ENCODE measurements at places on chromosomes 5 and 9. TPM values are rescaled to one million over a fixed set of nuclear protein-coding genes. Genes with fewer than 3 reads are reported as not detected.

Gene NRG2
- 0.43 TPM for total RNA-seq

Gene PCDHGA11
- 2.6 TPM for total RNA-seq

Gene OR1Q1
- total RNA-seq, result not detected

Gene NTNG2
- total RNA-seq, result not detected

Gene EQTN
- not detected for total RNA-seq

Gene IL5
- not detected for total RNA-seq

Gene RAB3C
- not detected for total RNA-seq

Gene PDZD2
- 1.8 TPM for total RNA-seq

Gene PTRH1
- total RNA-seq, result 47.4 TPM

Gene IFNA2
- total RNA-seq, result not detected

Gene SAXO1
- not detected for total RNA-seq

Gene SPOCK1
- total RNA-seq, result 31.4 TPM

Gene SPINK13
- 0.58 TPM for total RNA-seq

GRCh38 chr5:72369301-72369700, 49.1 kb downstream of the PTCD2 start:
- DNase-seq, result no peak

- no peak for DNase-seq
Observed at GRCh38 chr5:96752341-96753016, 55.3 kb downstream of the ERAP1 start.

- DNase-seq, result peak; percentile 71
Observed at GRCh38 chr5:152632360-152632759, 227.3 kb upstream of the NMUR2 start.

- DNase-seq, result no peak
Observed at GRCh38 chr9:81855538-81855937, 72.7 kb upstream of the SPATA31D4 start.

GRCh38 chr5:81207009-81207408, 26.1 kb upstream of the CKMT2 start:
- DNase-seq, result no peak

DNA sequence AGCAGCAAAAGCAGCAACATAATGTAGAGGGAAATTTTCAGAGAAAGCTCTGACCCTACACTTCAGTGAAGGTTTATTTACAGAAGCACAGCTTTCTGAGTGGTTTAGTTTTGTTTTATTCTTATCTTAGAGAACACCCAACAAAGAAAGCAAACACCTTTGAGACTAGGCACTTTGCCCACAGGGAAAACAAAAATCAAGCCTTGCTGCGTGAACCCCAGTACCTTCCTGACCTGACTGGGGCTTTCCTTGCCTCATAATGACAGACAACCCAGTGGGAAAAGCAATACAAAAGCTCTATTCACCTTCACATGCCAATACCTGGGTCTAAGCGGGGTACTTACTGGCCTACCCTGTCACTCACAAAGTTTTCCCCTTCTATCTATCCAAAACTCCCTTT, 189.8 kb downstream of the HINT1 start:
- no peak for DNase-seq

DNA sequence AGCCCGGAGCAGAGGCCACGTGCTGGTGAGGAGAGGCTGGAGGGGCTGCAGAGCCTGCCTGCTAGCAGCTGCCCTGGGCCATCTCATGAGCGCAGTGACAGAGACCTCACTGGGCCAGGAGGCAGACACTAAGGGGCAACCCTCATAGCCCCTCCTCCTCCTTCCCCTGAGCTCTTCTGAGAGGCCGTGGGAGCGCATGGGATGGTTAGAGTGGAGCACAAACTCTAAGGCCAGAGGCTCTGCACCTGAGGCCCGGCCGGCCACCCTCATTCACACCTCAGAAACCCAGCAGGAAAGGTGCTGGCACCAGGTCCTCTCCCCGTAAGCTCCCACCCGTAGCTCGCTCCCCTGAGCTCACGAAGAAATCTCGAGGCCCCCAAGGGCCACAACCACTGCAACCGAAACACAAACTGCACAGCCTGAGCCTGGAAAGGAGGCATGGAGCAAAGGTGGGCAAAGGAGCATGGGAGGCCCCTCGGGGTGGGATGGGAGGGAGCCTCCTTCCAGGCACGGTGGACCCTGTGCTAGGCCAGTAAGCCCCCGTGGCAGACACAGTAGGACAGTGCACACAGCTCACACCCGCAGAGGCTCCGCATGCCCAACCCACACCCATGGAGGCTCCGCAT, 17.7 kb downstream of the CAMSAP1 start:
- DNase-seq, result no peak

GRCh38 chr9:131422241-131422792, 28.4 kb downstream of the PRRC2B start:
- peak; percentile 56 for DNase-seq

GRCh38 chr5:98069876-98070512, 703.5 kb upstream of the RGMB start:
- no peak for DNase-seq

DNA sequence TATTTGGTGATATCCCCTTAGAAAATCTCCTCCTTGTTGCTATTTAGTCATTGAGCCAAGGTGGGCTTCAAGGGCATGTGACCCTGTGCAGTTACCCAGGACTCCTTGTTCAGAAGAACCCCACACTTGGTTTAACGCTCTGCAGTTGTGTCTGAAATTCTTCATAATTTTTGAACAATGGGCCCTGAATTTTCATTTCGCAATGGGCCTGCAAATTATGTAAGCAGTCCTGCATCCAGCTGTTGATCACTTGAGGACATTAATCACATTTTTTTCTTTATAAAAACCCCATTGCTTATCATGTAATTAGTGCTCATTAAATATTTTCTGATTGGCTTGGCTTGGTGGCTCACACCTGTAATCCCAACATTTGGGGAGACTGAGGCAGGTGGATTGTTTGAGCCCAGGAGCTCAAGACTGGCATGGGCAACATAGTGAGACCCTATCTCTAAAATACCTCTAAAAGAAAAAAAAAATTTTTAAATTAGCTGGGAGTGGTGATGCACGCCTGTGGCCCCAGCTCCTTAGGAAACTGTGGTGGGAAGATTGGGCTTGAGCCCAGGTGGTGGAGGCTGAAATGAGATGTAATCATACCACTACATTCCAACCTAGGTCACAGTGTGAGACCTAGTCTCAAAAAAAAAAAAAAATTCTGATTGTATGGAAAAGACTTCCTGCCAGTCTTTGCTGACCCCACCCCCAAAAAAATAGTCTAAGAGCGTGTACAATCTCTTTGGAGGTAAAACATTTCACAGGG, 194.2 kb upstream of the HAPLN1 start:
- DNase-seq, result no peak

DNA sequence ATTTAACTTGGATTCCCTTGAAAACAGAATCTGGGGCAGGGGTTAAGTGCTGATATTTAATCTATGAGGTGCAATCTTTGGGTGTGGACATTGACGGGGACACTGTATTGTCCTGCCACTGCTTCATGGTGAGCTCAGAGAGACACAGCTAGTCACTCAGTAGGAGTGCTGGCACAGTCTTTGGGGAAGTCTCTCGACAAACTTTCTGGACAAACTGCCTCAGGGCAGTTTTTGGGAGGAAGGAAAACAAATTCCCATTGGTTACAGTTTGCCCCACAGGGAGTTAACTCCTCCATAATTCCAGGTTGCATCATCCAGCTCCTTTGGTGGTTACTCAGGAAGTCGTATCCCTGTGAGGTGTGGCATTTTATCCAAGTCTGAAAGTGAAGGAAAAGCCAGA, 17.9 kb downstream of the HNRNPK start:
- no peak for DNase-seq

GRCh38 chr9:4935001-4935672, 49.9 kb upstream of the JAK2 start:
- no peak for DNase-seq

GRCh38 chr9:33823801-33824200, 6.8 kb downstream of the UBE2R2 start:
- no peak for DNase-seq

DNA sequence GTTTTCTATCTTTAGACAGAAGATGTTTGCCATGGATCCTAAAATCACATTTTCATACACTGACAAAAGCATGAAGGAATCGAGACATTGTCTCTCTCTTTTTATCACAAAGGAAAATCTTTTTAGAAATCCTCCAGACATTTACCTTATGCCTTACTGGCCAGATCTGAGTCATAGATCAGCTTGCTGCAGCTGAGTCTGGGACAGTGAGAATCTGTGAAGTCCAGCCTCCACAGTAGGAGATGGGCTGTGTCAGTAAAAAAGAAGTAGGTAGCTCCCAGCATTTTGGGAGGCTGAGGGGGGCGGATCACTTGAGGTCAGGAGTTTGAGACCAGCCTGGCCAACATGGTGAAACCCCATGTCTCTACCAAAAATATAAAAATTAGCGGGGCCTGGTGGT, 333.4 kb upstream of the ZNF462 start:
- DNase-seq, result no peak

DNA sequence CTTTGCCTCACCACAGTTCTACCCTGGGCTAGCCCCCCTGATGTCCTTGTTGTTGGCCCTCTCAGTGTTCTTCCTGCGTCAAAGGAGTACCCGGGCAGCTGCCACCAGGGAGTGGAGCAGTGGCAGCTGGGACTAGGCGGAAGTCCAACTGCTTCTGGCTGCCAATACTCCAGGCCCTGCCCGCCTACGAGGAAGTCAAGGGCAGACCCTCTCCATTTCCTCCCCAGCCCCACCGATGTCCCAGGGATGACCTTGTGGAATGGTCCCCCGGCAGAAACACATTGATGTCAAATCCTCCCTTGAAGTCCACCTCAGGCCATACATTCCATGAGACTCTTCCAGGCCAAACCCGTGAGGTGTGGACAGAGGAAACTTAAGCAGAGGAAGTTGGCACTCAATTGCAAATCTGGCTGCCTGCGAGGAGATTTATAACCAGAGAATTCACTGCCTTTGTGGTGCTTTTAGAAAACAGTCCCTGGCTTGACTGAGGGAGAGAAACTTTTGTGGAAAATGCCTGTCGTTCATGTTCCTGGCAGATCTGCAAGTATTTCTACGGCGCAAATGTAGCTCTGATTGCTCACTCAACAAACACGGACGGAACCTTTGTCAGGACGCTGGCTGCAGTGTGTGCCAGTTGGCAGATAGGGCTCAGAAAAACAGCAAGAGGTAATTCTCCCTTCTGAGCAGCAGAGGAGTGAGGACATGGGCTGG, 339.7 kb downstream of the RAB3C start:
- DNase-seq, result no peak

DNA sequence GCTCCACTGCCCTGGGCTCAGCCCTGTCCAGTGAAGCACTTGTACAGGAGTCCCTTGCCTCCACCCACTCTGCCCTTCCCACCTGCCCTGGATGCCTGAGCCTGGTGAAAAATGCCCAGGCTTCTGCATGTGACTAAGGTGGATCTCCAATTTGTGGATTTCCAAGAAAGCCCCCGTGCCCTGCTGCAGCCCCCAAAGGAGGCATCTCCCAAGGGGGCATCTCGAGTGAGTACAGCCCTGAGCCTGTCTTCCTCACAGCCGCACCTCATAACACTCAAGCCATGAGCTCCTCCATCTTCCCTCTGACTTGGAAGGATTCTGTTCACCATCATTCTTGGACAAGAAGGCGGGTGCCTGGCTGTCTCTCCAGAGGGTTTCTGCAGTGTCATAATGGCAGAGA, 158.0 kb upstream of the PPP1R26 start:
- no peak for DNase-seq

GRCh38 chr5:66881480-66882161, 285.4 kb downstream of the MAST4 start:
- DNase-seq, result no peak

DNA sequence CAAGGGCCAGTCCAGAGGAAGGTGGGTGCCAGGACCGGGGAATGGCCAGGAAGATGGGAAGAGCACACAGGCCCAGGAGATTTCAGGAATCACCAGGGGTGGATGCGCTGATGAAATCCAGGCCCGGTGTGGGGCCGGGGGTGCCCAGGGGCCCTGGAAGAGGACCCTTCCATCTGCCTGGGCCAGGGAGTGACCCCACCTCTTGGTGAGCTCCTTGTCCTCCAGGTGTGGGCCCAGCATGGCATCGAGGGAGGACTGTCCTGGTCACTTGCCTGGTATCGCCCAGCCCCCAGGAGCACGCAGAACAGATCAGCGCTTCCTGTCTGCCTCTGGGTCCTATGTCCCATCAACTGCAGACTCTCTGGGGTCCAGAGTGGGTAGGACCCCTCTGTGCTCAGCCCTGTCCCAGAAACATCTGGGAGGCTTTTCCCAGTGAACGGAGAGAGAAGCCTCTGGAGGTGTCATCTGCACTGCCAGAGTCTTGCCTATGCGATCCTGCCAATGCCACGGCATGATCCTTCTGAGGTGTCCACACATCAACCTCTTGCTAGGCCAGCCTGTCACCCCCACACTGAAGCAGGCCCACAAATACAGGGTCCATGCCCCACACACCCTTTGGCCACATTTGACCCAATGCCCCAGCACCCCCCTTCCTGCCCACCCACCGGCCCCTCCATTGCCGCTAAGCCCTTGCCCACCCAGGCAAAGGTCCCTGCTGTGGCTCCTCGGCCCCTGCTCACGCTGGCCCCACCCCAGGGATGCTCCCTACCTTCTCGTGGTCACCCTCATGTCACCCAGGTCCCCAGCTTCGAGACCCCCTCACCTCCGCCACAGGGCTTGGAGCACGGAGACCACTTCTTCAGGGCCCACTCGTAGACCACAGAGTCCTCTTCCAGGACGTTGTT, 67.2 kb downstream of the ZNF354C start:
- DNase-seq, result no peak

DNA sequence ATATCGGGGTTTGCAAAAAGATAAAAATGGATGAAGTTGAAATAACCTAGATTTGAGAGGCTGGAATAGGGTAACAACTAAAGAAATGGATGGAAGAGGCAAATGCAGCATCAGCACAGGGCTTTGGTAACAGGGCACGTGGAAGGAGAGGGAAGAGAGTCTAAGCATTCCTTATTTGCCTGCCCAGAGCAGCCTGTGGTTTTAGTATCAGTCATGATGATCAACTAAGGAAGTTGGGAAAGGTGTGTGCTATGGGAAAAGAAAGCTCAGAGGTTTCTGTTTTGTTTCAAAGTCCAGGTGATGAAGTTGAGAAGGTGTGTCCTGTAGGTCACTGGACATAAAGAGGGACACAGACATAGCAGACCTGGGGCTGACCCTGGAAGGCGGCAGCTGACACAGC, 28.8 kb downstream of the GAS1 start:
- DNase-seq, result no peak

GRCh38 chr5:51622161-51622790, 239.0 kb downstream of the ISL1 start:
- no peak for DNase-seq

GRCh38 chr5:34941936-34942335, 12.6 kb downstream of the DNAJC21 start:
- no peak for DNase-seq
